Stimulated activated CD8-positive, alpha-beta memory T cell treated with anti-CD3 and anti-CD28 coated beads, Interleukin-2, amount 100 ng/mL, for 1 hour (primary cell): ENCODE measurements at places on chromosomes 12 and 14.

DNA sequence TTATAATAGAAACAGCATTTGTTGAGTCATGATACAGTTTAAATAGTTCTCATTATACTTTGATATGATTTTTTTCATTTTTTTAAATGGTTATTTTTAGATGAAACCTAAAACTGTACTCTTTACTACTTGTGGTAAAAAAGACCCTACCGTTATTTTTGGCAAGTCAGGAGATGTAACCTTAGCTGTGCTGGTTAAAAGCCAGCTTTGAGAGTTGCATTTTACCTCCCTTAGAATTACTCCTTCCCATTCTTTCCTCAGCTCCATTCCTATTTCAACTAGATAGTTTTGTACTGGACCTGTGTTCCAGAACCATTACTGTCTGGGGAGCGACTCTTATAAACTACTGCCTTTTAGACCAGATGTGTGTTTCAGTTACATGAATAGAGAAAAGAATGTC, 92.0 kb downstream of the RAD51B start:
- DNase-seq, result no peak

DNA sequence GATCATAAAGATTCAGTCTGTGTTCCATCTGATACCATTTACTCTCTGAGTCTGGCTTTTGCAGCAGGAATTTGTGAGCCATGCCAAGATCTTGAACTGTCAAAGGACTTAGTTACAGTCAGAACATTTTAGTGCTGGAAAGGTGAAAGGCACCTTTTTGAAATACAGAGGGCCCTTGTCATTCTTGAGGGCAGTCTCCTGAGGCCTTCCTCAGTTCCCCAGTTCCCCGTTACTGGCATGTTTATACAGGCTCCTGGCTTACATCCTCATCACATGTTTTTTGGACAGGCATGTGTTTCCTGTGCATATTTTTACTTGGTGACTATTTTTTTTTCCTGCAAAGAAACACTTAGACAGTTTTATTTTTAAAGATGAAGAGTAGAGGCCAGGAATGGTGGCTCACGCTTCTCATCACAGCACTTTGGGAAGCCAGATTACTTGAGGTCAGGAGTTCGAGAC, 21.0 kb downstream of the CFAP54 start:
- no peak for DNase-seq

- DNase-seq, result no peak
Measured at GRCh38 chr12:107017042-107017441, 30.1 kb upstream of the MTERF2 start.

DNA sequence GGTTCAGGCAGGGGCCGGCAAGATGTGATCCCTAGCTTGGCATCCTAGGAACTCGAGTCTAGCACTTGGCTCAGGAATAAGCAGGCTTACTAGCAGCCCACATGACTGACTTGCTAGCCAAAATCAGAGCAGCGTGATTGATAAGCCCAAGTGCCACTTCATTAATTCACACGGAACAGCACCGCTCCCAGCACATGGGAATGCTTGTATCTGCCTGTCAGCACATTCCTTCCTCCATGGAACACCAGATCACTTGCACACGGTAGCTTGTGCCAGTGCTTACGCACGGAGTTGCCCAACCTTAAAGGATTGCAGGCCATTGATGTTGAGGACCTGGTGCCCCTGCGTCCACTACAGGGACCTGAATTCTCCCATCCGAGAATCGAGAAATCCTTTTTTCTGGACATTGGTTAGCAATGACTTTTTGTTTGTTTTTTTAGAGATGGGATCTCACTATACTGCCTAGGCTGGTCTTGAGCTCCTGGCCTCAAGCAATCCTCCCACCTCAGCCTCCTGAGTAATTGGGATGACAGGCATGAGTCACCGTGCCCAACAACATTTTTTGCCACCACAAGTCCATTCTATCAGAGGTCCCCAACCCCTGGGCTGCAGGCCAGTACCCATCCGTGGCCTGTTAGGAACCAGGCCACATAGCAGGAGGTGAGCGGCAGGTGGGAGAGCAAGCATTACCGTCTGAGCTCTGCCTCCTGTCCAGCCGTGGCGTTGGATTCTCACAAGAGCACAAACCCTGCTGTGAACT, 30.6 kb upstream of the TSPAN9 start:
- DNase-seq, result no peak

DNA sequence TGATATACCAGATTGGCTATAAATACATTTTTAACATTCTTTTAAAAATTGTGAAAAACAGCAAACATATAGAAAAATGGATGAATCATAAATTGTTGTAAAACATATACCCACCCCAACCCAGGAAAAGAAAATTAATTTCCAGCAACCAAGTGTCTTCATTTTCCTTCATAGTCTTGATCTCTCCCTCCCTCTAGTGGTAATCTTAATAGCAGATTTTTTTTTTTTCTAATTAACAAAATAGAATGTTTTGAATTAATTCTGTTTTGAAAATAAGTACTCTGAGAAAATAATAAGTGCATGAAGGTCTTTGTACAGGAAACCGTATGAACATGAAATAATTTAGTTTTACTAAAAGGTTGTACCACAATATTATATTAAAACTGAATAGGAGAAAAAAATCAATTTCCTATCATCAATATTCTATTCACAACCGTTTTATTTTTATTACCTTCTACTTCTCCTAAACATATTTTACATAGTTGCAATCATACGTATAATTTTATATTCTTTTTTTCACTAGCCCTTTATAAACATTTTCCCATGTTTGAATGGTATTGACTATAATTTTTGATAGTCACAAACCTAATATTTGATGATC, 7.0 kb downstream of the ETNK1 start:
- no peak for DNase-seq

GRCh38 chr12:44876544-44877410, 662 bp upstream of the NELL2 start:
- no peak for DNase-seq

DNA sequence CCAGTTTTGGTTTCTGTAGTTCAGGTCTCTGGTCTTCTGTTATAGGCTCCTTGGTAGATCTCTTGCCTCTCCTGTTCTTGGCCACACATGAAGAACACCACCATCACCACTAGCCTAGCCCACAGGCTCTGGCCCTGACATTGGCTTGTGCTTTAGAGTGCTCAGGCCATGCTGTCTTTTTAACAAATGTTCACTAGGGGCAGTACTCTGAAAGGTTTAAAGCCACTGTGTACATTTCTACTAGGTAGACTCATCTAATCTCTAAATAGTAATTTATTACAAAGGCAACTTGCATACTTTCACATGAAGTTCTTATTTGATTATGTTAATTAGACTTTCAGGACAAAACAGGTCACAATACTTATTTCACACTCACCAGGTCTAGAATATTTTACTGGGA, 38.3 kb downstream of the PDE6H start:
- no peak for DNase-seq

- no peak for DNase-seq
Measured at GRCh38 chr12:127619869-127620734, 646.9 kb upstream of the TMEM132C start.

DNA sequence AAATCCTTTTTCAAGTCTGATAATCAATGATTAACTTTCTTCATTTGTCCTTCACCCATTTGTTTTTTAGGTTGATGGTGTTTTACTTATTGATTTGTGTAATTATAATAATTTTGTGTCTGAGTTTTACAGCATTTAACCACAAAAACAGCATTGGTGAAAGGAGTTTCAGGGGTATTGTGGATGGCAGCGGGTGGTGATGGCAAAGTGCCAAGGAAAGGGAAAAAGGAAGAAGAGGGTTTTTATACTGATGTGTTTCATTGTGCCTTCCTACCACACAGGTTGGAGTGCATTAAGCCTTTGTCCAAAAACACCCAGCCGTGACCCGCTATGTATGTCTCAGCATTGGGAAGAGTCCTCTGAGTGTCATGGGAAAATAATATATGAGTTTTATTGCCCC, 150.3 kb downstream of the DAD1 start:
- no peak for DNase-seq

DNA sequence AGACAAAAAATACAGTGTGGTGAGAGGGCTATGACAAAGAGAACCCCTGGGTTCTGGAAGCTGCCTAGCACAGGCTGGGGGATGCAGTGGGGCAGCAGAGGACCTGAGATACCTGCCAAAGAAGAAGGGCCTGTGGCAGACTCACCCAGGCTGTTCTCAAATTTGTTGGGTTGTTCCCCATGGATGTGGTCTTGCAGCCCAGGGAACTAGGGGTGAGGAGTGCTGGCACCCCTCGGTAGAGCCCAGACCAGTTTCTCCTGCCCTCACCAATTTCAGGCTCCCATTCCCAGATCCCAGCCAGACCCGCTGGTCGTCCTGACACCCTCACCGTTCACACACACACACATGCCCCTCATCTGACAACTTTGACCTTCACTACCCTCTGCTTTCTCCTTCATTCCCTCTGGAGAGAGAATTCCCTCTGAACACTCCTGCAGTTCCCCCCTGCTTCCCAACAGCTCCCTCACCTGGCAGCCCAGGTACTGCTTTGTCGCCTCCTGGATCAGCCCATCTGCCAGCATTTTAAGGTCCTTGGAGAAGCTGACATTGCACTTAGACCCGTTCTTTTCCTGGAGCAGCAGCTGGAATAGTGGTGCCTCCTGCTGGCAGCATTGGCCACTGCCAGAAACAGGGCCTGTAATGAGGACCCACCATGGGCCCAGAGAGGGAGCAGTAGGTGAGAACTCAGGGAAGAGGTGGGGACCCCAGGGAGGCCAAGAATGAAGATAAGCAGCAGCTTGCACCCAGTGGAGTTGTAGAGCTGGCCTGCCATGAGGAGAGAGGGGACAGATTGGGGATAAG, 5.9 kb upstream of the GDF11 start:
- no peak for DNase-seq

DNA sequence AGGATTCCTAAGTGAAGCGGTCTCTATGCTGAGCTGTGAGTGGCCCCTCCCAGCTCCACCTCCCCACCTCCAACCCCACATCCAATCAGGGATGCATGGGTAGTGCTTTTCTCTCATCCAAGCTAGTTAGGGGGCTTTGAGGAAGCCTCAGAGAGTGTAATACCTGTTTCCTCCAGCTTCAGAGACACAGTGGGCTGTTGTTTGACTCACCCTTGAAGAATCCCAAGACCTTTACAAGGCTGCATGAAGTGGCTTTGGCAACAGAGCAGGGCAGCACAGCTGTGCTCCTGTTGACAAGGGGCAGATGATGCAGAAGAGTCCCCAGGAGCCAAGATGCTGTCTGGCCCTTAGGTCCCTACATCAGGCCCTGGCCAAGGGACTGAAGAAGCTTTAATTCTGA, 27.1 kb upstream of the CLMN start:
- DNase-seq, result no peak

DNA sequence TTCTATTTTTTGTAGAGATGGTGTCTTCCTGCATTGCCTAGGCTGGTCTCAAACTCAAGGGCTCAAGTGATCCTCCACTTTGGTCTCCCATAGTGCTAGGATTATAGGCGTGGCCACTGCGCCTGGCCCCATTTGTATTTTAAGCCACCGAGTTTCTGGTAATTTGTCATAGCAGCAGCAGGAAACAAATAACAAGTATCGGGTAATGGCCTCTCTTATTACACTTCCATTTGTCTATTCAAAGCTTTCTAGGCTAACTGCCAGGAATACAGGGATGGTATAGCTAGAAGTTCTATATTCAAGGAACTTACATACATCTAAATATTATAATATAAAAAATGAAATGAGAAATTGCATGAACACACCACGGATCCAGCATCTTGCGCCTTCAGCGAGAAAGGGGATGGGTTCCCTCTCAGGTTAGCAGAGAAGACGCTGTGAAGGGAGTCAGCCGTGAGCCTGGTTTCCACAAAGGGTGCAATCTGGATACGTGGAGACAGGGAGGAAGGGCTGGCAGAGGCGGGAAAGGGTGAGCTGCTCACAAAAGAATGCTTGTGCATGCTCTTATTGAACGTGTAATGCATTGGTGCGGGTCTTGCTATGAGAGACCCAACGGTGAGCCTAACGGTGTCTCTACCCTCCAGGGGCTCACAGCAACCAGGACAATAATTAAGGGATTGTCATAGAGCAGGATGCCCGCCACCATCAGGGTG, 9.5 kb downstream of the BDKRB1 start:
- DNase-seq, result no peak

DNA sequence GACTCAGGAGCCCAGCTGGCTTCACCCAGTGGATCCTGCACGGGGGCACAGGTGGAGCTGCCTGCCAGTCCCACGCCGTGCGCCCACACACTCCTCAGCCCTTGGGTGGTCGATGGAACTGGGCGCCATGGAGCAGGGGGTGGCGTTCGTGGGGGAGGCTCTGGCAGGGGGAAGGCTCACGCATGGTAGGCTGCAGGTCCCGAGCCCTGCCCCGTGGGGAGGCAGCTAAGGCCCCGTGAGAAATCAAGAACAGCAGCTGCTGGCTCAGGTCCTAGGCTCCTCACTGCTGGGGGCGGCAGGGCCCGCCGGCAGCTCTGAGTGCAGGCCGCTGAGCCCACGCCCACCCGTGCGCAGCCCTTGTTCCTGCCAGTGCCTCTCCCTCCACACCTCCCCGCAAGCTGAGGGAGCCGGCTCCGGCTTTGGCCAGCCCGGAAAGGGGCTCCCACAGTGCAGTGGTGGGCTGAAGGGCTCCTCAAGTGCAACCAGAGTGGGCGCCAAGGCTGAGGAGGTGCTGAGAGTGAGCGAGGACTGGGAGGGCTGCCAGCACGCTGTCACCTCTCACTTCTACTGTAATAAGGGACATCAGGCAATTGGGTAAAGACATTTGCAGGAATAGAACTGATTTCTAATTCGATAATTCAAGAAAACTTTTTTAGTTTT, 115.4 kb downstream of the TMTC2 start:
- no peak for DNase-seq

GRCh38 chr12:27031531-27031930, 9.2 kb downstream of the MED21 start:
- no peak for DNase-seq

DNA sequence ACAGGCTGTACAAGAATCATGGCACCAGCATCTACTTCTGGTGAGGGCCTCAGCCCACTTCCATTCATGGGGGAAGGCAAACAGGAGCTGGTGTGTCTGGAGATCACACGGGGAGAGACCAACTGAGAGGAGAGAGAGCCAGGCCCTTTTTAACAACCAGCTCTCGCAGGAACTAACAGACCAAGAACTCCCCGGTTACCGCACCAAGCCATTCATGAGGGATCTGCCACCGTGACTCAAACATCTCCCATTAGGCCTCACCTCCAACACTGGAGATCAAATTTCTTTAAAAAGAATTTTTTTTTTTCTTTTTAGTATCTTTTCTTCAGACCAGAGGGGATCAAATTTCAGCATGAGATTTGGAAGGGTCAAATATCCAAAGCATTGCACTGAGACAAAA, 16.7 kb upstream of the AQP2 start:
- no peak for DNase-seq
